ENCODE measurements at places on chromosomes 11 and 22.

GRCh38 chr22:37559901-37560607, at the start of gene CDC42EP1:
CDC42EP1 (plus strand) TSS chr22:37560480; CDS start chr22:37566350, 5,870 bp downstream.
- DNase-seq = no peak

GRCh38 chr11:11075515-11076171, 217.8 kb upstream of the ZBED5 start:
- no peak for DNase-seq

GRCh38 chr11:17472467-17472866, 4.2 kb downstream of the ABCC8 start:
- DNase-seq = no peak

DNA sequence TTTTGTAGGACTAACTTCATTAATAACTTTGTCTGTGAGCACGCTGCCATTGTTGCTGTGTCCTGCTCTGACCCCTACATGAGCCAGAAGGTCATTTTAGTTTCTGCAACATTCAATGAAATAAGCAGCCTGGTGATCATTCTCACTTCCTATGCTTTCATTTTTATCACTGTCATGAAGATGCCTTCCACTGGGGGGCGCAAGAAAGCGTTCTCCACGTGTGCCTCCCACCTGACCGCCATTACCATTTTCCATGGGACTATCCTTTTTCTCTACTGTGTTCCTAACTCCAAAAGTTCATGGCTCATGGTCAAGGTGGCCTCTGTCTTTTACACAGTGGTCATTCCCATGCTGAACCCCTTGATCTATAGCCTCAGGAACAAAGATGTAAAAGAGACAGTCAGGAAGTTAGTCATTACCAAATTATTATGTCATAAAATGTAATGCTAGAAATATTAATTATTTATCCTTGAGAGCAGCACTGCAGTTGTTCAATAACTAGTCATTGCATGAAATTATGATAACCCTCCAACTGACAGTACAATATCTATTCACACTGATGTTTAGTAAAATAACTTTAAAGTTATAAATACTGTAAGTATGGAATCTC, 46.4 kb upstream of the OR5D13 start:
- DNase-seq = no peak

GRCh38 chr22:23163665-23164064, 16.6 kb upstream of the BCR start:
- DNase-seq = no peak

DNA sequence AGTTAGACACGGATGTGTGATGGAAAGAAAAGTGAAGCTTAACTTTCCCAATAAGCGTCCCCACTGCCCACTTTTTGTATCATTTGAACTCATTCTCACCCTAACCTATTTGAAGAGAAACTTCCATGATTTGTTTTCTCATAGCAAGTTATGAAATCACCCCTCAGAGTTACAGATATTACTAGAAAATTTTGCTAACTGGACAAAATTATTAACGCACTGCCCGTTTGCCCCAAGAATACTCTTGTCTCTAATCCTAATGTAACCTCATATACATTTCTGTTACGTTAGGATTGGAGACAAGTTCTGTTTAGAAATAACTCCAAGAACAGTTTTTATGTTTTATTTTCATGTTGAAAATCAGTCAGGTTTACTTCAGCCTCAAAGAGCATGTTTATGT, 25.5 kb downstream of the TOM1 start:
- DNase-seq = no peak

GRCh38 chr11:109039611-109040010, 374.7 kb downstream of the DDX10 start:
- DNase-seq = no peak
